Cerebellar nuclear complex (tissue), 1 donor: ENCODE measurements at places on chromosomes 7 and 10.

DNA sequence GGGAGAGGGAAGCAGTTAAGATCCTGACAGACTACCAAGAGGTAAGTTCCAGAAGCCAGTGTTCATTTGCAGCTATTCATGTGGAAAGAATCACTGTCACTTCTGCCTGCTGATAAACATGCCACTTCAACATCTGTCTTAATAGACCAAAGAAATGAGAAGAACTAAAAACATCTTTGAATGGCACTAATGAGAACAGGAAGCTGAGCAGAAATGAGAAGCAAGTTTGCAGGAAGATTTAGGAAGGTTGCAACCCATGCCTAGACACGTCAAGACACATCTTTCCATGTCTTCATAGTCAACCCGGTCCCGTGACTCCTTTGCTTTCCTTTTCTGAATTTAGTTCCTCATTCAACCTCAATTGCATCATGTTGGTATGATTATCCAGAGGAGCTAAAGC, 180.0 kb downstream of the PDE1C start:
- no peak for DNase-seq

DNA sequence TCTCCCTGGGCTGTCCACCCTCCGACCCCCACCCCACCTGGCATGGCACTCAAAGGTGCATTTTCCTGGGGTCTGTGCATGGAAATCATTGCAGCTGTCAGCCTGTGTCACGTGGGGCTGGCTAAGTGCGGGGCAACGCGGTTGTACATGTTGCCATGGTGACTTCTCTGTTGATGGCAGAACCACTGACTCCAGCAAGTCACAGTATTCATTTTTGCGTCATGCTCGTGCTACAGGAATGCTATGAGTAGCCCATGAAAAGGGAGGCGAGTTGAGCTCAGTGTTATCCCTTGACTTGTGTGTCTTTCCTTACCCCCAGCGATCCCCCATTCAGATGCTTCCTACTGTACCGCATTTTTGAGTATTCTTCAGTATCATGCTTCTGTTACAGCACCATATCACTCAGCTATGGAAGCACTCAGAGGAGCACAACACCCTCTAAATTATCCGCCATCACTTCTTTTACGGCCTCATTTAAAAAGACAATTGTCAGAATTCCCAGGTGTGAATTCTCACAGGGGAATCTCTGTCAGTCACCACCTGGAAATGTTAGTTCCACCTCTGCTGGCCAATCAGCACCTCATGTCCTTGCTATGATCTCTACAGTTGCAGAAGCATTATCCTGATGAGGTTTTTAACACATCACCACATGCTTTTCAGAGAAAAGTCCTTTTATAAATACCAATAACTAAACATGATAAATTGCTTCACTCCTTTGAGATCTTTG, 194.4 kb upstream of the C7orf33 start:
- no peak for DNase-seq

DNA sequence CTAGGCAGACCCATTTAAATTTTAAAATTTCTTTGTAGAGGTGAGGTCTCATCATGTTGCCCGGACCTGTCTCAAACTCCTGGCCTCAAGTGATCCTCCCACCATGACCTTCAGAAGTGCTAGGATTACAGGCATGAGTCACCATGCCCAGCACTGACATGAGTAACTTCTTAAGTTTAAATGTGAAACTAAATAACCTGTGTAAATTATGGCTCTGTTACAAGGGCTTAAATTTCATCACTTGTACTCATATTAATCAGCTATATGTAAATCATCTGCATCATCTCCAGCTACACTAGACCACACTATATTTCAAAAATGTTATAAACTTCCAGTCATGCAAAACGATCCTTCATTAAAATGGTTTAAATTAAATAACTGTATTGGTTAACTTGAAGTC, 56.1 kb downstream of the ATAD1 start:
- DNase-seq, result no peak

GRCh38 chr7:110157631-110158362, 933.1 kb upstream of the LRRN3 start:
- DNase-seq, result no peak

- DNase-seq, result no peak
Measured at GRCh38 chr7:47836080-47836479, 112.2 kb downstream of the PKD1L1 start.
